LoVo (cell line): ENCODE measurements at places on chromosomes 7 and 10.

DNA sequence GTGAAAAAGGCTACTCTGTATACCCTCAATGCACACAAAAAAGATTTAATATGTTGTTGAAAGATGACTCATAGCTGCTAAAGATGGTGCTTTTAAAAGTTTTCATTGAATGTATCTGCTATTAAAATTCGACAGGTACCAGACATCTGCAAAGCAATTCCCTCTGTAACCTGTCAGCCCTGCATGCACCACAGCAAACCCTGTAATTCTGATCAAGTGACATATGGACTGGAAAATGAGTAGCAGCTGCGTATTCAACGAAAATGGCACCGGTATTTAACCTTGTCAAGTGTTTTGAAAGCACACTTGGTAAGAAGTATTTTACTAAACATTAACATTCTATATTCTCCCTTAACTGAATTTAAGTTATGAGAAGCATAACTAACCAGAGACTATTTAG is 58.2 kb upstream of the PTPRN2 start:
- DNase-seq: no peak

DNA sequence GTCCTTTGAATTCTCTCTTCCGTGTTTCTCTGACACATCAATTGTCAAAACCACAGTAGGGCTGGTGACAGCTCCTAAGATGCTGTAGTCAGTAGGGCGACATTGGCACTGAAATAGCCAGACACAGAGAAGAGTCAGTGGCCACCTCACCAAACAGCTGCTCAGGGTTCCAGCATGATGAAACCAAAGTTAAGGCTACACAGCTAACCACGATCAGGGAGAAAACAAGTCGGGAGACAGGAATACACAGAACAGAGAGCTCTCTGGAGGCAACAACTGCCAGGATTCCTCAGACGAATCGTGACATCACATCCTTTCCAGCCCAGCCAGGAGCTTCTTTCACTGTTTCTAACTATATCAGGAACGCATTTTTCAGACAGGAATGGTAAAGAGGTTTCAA is 922.2 kb downstream of the SORCS1 start:
- no peak for DNase-seq

DNA sequence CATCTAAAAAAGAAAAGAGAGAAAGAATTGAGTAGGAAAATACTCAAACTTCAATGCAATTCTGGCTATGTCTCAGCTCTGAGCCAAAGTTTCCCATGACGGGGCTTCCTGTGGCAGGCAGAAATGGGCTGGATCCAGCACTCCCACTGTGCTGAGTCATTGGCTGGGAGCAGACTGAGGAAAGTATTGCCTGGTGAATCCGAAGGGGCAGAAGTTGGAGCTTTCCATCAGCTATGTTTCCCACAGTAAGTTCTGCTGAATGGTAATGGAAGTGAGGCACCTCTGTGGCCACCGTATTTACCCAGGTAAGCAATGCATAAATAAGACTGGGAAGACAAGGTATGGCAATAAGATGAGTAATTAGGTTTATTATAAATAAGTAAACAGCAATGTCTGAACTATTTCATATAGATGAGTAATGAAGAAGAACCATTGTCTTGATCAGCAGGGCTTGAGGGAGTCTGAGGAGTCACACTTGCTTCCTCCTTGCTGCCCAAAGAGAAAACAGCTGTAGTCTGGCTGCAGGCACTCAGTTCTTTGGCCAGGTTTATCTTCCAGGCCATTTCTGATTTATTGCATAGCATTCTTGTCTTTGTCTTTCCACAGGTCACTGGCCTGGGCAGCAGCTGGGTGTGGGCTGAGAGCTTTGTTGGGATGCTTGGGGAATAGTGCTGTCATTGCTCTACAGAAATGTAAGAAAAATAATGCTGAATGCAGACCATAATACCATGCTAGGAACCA is 255.3 kb downstream of the DNAJB9 start:
- no peak for DNase-seq

DNA sequence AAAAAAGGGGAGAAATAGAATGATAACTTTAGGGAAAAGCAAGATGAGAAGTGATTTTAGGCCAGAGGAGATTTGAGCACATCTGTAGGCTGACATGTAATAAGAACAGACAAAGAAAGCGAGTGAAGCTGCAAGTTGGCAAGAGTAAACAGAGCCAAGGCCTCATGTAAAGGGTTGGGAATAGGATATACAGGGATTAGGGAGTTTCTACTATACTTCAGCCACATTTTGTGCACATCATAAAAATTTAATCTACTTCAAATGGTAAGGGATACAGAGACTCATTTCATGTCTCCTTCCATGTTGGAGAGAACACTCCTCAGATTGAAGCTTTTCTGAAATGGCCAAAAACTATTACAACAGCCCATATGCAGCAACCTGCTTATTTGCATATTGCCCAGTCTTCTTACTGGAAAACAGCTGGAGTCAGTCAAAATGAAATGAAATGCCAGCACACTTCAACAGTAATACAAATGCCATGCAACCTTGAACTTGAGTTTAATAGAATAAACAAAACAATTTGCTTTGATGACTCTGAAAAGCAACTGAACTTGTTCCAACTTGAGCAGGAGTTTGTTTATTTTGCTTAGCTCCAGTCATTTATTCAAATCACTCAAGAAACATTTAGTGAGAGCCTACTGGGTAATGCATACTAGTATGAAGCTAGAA is 49.9 kb downstream of the NRCAM start:
- no peak for DNase-seq

DNA sequence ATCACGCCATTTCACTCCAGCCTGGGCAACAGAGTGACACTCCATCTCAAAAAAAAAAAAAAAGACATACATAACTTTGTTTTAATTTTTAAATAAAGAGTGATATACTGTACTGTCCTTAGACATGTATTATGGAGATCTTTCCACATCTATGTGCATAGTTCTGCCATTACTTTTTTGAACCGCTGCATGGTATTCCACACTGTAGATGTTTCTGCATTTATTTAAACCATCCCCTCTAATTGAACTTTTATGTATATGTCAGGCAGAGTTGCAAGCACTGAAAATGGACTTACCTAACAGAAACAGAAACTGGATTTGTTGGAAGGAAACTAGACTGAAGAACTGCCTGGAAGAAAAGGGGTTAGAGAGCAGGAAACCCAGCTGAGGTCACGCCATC is 8.5 kb upstream of the ARHGAP19 start:
- no peak for DNase-seq

DNA sequence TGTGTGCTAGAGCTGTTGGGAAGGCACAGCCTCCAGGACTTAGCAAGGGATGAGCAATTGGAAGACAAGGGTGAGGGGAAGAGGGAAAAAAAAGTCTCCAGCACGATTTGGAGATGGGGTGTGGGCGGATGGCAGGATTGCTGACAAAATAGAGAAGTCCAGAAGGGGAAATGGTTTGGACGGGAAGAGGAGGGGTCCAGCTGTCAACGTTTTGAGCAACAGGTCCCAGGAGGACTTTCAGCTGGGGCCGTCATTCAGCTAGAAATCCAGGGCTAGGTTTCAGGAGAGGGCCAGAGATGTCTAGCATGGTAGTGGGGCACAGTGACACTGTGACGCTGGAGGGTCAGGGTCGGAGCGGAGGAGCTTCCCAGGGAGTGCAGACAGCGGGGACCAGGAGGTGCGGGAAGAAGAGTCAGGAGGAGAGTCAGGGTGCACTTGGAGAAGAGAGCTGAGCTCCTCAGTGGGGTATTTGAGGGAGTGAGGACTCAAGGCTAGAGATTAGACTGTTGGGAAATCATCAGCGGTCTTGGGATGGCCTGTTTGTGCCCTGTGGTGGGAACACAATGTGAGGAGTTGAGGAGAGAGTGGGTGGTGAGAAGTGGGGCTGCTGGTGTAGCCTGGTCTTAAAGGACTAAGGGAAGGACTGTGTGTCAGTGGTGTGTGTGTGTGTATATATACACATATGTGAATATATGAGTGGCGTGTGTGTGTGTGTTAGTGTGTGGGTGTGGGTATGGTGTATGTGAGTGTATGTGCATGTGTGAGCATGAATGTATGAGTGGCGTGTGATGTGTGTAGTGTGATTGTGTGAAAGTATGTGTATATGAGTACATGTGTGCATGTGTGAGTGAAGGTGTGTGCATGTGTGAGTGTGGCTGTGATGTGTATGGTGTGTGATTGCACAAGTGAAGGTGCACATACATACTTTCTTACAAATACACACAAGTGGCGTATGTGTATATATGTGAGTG is 3.8 kb downstream of the ZYX start:
- DNase-seq: no peak

DNA sequence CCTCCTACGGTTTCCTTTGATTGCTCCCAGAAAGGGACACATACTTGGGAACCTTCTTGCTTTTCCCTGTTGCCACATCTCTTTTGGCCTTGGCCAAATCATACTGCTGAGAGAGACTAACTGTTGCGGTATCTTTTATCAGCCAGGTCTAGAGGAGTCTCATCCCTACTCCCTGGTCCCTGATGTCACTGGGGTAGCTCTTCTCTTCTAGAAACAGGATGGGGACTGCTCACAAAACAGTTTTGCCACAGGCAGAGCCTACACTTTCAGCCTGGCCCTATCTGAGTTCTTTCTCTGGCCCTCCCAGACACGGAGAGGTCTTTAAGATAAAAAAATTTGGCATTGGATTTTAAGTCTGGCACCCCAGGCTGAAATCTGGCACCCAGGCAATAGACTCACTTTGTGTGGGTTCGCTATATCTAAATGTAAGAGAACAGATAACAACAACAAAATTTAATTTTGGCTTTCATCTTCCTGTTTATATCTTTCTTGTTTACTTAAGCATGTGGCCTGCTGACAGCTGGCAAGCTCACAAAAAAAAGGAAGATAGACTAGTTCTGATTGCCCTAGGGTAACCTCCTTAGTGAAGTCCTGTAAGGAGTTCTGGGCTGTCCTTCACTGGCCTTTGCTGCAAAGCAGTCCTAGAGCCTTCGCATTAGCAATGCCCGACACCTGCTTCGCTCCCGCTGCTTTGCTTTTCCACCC is 228.3 kb upstream of the NPVF start:
- DNase-seq: no peak

DNA sequence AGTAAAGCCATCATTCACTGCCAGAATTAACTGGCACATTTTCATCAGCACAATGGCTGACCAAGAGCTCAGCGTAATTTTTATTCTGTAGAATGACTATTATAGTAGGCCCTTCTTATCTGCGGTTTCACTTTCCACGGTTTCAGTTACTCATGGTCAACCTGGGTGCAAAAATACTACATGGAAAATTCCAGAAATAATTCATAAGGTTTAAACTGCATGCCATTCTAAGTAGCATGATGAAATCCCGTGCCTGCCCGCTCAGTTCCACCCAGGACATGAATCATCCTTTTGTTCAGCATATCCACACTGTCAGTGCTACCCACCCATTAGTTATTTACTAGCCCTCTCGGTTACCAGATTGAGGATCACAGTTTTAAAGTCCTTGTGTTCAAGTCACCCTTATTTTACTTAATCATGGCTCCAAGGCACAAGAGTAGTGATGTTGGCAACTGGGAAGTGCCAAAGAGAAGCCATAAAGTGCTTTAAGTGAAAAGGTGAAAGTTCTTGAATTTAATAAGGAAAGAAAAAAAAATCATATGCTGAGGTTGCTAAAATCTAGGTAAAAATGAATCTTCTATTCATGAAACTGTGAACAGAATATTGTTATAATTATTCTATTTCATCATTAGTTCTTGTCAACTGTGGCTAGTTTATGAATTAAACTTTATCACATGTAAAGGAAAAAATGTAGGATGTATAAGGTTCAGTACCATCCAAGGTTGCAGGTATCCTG is 204.9 kb downstream of the DOCK4 start:
- peak; percentile 69 for DNase-seq

DNA sequence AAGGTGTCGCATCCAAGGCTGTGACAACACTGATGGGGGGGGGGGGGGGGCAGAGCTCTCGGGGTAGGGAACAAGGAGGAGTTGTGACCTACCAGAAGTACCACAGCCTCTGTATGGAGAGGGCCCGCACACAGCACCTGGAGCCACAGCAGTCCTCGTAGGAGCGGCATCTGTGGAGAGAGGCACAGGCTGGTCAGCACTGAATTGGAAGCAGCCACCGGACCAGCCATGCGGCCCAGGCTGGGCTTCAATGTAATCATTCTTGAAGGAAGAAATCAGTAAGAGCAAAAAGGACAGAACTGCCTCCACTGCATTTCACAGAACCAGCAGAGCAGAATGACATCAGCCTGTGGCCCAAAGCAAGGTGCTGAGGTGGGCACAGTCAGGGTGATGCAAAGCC is 74.8 kb downstream of the VOPP1 start:
- DNase-seq: no peak

GRCh38 chr7:70132852-70133690 is 534.8 kb downstream of the AUTS2 start:
- no peak for DNase-seq

GRCh38 chr10:68043030-68043429 is 32.1 kb downstream of the HERC4 start:
- DNase-seq: no peak

- DNase-seq: no peak
Measured at GRCh38 chr10:67549390-67549789, 146.6 kb downstream of the CTNNA3 start.

DNA sequence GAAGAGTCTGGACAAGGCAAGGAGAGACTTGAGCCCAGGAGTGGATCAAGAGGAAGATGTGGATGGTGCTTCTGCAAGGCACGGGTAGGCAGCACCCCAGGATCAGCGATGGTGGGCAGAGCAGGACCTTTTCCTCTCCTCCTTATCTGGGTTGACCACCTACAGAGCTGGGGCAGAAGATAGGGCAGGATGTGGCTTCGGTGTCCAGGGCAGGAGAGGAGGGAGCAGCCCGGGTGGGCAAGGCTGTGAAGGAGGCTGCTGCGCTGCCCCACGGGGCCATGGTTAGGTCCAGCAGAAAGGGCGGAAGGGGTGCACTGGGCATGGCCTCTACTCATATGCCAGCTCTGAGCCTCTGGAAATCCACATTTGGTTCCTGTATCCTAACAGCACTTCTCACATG is 20.0 kb upstream of the PARP12 start:
- no peak for DNase-seq

GRCh38 chr10:94991243-94991888 is 52.9 kb downstream of the CYP2C9 start:
- peak; percentile 46 for DNase-seq

DNA sequence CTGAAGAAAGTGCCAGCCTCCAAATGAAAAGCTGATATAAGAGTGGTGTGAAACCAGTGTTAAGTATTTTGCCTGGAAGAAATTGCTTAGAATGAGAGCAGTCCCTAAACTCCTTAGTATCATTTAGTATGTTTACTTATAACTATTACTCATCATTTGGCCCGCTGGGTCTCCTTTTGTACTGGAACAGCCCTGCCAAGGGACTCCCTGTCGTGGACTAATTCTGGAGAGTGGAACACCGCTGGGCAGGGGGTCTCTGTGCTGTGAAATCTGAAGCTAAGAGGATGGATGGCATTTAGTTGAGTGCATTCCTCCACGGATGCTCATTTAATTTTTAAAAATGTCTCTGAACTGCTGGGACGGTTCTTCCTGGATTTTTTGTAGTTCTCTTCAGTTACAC is 889.9 kb upstream of the C7orf33 start:
- DNase-seq: no peak

- DNase-seq: no peak
Measured at GRCh38 chr10:35377050-35377728, 40.9 kb downstream of the CCNY start.

DNA sequence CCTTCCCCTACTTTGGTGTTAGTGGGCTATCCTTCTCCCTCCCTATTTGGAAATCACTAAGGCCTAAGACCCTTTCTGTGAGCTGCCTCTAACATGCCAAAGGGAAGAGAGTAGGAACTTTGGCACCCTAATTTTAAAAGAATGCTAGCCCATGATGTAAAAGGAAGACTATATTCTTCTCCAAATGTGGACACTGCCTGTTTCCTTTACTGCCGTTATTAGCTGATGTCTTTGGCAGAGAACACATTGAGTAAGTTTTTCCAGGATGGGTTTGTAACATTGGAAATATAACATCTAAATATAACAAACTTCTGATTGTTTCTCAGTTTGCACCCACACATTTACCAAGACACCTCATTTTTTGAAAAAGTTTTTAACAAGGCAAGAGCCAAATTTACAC is 56.9 kb upstream of the TNKS2 start:
- DNase-seq: no peak
